ENCODE measurements at places on chromosomes 16 and 17.

- no peak for DNase-seq
These were observed at the start of gene ITPRIPL2 for GRCh38 chr16:19113577-19114358. ITPRIPL2 (plus strand) TSS chr16:19113964; CDS start chr16:19114462, 498 bp downstream.

DNA sequence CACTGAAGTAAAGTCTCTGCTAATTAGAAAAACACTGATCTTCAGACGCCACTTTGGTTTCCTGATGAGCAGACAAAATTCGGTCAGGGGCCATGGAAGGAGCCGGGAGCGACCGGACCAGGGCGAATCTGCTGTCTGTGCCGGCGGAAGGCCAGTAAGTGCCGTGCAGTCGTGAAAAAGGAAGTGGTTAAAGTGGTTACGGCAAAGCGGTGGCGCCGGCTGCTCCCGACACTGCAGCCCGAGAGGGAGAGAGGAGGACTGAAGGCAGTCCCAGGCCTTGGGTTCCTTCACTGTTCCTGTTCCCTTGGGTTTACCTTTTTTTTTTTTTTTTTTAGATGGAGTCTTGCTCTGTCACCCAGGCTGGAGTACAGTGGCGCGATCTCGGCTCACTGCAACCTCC is 17.3 kb upstream of the HEXD start:
- DNase-seq, result peak; percentile 28

GRCh38 chr16:52548261-52549010 is 1.5 kb upstream of the TOX3 start:
- DNase-seq, result no peak

DNA sequence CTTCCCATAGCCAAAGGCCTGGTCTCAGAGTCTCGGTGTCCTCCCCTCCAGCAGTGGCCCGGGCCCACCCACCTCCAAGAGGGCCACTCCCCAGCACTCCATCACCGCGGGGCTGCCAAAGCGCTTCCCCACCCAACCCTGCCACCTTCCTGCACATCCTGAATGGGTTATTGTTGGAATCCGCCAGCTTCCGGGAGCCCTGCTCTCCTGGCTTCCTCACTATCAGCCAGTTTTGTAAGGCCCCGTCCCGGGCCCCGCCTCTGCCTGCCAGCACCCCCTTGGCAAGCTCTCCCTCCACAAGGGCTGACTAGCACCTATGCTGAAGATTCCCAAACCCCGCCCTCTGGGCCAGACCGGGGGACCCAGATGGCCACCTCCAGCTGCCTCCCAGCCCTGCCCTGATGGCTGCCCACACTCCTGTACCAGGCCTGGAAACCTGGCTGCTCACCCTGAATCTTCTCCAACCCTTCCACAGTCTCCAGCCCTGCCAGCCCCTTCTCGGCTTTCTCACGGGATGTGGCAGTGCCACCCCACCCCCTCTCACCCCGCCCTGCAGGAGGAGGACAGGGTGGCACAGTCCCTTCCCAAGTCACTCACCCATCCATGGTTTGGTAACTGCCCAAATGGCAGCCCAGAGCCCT is 14.4 kb downstream of the MYBBP1A start:
- DNase-seq, result no peak

GRCh38 chr16:12081048-12081404 is 104.5 kb downstream of the SNX29 start:
- DNase-seq, result peak; percentile 63

DNA sequence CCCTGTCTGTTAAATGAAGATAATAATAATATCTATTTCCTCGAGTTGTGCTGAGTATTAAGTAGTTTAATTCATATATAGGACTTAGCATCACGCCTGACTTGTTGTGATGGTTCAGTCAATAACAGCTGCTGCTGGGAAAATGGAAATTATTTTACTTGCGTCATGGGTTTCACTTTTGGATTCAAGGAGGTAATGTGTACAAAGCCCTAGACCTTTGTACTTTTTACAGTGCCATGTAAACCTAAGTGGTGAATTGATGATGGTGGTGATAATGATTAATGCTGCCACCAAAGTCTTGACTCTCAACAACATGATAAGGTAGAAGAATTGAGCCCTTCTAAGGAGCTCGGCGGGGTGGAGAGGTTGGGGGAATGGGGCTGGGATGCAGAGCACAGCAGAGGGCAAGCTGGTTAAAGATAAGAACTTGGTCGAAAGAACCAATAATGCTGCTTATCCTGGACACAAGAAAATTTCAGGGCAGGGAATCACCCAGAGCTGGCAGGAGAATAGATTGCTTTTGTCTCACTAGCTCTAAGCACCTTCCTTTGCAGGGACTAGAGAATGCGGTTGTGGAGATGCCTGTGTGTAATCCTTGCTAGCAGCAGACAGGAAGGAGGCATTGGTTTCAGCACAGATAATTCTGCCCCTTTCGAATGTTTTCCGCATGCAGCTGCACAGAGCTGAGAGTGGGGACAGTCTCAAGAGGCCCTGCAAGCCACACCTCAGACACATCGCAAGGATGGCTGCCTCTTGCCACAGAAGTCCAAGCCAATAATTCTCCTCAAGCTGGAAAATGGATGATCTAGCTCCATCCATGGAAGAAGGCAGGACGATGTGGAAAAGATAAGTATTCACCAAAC is 187.1 kb downstream of the TMEM114 start:
- DNase-seq, result no peak
